ENCODE measurements at places on chromosomes 3 and 15. TPM values are rescaled to one million over a fixed set of nuclear protein-coding genes. Genes with fewer than 3 reads are reported as not detected.

- no peak for DNase-seq
Observed at GRCh38 chr3:8094415-8094814, 407.2 kb upstream of the LMCD1 start.

DNA sequence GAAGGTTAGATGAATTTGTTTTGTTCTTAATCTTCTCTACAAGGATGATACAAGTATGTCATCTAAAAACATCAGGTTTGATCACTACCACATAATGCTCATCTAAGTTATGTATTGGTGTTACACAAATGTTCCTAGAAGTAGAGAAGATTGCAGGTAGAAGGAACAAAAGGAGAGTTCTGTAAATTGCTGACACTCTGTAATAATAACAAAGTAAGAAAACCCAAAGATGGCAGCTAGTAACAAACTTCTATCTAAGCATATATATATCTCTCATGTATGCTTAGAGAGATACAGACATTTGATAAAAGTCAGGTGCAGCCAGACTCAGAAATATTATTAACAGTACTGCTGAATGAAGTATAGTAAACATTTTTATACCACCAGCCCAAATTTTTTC is 20.2 kb upstream of the CFAP44 start:
- no peak for DNase-seq

GOLGA8Q gene
- 0.59 TPM for total RNA-seq

TSPAN3 gene
- total RNA-seq = 27.1 TPM

BFSP2 gene
- not detected for total RNA-seq

DNA sequence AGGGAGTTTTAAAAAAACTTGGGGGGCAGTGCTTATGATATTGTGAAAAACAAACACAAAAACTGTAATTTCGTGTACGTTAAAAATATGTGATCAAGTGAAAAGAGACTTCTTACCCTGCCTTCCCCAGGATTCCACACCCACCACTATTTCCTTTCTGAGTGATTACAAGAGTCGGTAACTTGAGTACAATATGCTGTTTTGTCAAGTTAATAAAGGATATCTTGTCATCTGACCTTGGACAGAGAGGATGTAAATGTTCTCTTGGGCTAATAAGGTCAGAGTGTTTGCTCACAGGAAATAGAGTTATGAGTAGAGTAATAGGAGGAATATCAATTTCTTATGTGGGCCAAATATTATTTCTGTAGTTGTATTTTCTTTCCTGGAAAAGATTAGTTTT is 68.1 kb downstream of the NOX5 start:
- no peak for DNase-seq

DNA sequence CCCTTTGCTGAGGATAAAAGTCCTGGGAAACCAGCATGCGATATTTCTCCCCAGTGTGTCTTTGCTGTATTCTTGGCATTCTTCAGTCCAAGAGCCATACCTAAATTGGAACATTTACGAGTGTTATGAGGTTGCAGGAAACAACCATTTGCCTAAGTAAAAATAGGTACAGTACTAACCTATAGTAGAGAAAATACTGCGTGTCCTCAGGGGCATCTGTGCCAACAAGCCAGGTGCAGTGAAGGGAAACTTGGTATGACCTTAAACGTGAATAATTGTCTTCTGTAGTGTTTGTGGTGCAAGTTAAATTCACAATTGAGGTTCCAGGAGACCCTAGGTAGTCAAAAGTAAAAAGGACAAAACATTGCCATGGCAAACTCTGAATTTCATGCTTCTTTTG is 12.2 kb downstream of the IL5RA start:
- DNase-seq = no peak

DNA sequence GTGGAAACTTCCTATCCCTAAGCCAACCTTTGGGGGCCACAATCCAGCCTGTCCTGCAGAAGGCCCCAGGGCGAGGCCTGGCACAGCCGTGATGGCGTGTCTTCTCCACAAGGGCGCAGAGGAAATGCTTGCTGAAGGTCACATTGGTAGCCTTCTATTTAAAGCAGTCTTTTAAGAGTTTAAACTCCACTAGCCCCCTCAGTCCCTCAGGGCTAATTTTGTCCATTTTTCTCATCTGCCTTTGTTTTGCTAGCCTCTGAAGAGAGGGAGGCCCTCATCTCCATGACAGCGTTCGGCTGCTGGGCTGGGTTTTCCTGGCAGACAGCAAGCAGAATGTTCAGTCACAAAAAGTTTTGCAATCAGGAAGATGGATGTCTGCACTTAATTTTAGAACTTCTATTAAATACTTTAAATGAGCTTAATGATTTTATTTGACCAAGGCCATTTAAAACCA is 40.8 kb downstream of the RARB start:
- DNase-seq = no peak

All from activated naive CD4-positive, alpha-beta T cell treated with anti-CD3 and anti-CD28 coated beads, Interleukin-2, amount 50 U/mL, for 72 hours (primary cell).